ENCODE measurements at places on chromosomes 4 and X. TPM values are rescaled to one million over a fixed set of nuclear protein-coding genes. Genes with fewer than 3 reads are reported as not detected.

PNCK gene
- total RNA-seq, result not detected

- H3K27me3 ChIP-seq, result no peaks in the 10 kb centered on the region
- H3K4me1 ChIP-seq, result peaks cover 32% of the 10 kb centered on the region
- H3K36me3 ChIP-seq, result no peaks in the 10 kb centered on the region
- peak; percentile 49 for DNase-seq
These were observed at the start of gene SH3BP2 for GRCh38 chr4:2792711-2793585. SH3BP2 (plus strand) TSS chr4:2793085; CDS start chr4:2820618, 27,533 bp downstream.

- H3K27ac ChIP-seq, result no peak overlapping the region
- DNase-seq, result no peak
- peaks cover 24% of the 10 kb centered on the region for H3K27me3 ChIP-seq
- H3K4me3 ChIP-seq, result no peak overlapping the region
- no peaks in the 10 kb centered on the region for H3K36me3 ChIP-seq
These were observed 4.3 kb downstream of the EPHA5 start for GRCh38 chr4:65665771-65666523.

DNA sequence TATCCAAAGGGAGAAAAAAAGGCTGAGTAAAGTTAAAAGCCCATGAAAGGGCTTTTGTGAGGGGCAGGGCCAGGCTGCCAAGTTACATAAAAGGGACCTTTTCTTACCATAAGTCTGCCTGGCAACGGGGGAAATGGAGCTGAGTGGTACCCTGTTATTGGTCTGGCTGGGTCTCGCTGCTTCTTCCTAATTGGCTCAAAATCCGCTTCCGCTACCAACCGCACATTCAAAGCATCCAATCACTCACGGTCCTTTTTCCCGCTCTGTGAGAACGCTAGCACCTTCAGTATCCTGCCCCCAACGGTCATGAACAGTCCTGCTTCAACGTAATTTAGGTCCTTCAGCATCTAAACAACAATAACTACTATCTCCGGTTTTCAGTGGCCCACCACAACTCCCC lies 611 bp downstream of the TEX11 start:
- no peak for DNase-seq
- no peak overlapping the region for H3K4me3 ChIP-seq
- H3K27ac ChIP-seq, result no peak overlapping the region
- H3K36me3 ChIP-seq, result no peaks in the 10 kb centered on the region
- no peaks in the 10 kb centered on the region for H3K4me1 ChIP-seq

DNA sequence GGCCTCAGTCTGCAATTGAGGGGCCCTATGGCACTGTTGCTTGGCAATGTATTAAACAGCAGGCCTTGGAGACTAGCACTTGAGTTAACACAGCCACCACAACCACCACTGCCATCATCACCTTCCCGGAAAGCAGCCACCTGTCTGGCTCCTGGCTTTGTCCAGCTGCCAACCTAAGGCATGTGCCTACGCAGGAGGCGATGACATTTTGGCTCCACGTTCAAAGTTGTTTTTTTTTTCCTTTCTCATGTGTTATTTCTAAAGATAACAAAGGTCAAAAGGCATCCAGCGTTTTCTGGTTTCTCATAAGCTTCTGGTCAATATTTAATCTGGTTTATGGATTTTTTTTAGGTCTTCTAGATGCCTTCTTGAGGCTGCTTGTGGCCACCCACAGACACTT lies 7.5 kb downstream of the CLDN2 start:
- no peaks in the 10 kb centered on the region for H3K27me3 ChIP-seq
- H3K27ac ChIP-seq, result no peak overlapping the region
- DNase-seq, result no peak
- no peak overlapping the region for H3K4me3 ChIP-seq
- no peaks in the 10 kb centered on the region for H3K36me3 ChIP-seq

- no peaks in the 10 kb centered on the region for H3K36me3 ChIP-seq
- H3K27ac ChIP-seq, result no peak overlapping the region
- no peaks in the 10 kb centered on the region for H3K27me3 ChIP-seq
- no peaks in the 10 kb centered on the region for H3K4me1 ChIP-seq
- H3K4me3 ChIP-seq, result no peak overlapping the region
- DNase-seq, result no peak
These were observed 243.9 kb upstream of the FAT4 start for GRCh38 chr4:125070861-125071260.

DNA sequence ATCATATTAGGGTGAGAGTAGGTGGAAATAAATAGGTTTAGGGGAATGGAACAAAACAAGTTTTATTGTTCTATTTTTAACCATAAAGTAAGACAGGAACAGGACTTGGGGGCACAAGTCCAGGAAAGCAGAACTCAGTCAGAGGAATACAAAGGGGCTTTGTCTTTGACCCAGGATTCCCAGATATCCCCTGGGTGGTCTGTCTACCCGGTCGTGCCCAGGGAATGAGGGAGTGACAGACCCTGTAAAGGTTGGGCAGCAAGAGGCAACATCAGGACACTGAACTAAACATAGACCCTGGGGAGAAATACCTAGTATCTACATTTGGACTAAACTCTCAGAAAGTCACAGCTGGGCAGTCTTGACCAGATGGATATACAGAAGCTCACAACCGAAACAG lies 50.6 kb downstream of the PTCHD1 start:
- H3K4me3 ChIP-seq, result no peak overlapping the region
- H3K27me3 ChIP-seq, result no peaks in the 10 kb centered on the region
- no peaks in the 10 kb centered on the region for H3K4me1 ChIP-seq
- DNase-seq, result no peak
- no peaks in the 10 kb centered on the region for H3K36me3 ChIP-seq
- no peak overlapping the region for H3K27ac ChIP-seq

PCDH18 gene
- 108 TPM for total RNA-seq
